ENCODE measurements at places on chromosomes 2 and 18.

- DNase-seq = no peak
These were observed 9.1 kb downstream of the TMEM127 start for GRCh38 chr2:96256611-96257113.

GRCh38 chr2:237863689-237864443 lies 4.4 kb downstream of the RAMP1 start:
- no peak for DNase-seq

DNA sequence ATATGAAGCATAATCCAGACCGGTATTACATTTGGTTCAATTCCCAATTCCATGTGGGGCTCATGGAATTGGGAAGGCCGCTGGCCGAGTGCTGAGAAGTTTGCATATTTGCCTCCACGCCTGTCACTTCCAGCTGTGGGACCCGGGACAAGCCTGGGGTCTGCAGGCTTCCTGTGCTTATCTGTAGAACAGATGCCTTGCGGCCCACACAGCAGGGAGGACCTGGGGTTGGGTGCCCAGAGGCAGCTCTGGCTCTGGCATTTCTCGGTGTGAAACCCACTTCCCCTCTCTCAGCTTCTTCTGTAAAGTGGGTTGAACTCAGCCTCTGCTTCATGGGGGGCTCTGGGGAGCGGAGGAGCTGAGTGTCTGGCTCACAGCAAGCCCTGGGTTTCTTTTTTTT lies 97.9 kb downstream of the SH3BP4 start:
- DNase-seq = no peak

GRCh38 chr18:33560686-33561370 lies 17.2 kb upstream of the ASXL3 start:
- DNase-seq = peak; percentile 26

- no peak for DNase-seq
These were observed 402.0 kb downstream of the RND3 start for GRCh38 chr2:150085478-150085877.

- no peak for DNase-seq
These were observed 77.5 kb upstream of the FZD5 start for GRCh38 chr2:207847098-207847806.

- no peak for DNase-seq
These were observed 42.1 kb downstream of the PXDN start for GRCh38 chr2:1702186-1702565.

- DNase-seq = no peak
These were observed 420.4 kb upstream of the TMEFF2 start for GRCh38 chr2:192615105-192615504.

DNA sequence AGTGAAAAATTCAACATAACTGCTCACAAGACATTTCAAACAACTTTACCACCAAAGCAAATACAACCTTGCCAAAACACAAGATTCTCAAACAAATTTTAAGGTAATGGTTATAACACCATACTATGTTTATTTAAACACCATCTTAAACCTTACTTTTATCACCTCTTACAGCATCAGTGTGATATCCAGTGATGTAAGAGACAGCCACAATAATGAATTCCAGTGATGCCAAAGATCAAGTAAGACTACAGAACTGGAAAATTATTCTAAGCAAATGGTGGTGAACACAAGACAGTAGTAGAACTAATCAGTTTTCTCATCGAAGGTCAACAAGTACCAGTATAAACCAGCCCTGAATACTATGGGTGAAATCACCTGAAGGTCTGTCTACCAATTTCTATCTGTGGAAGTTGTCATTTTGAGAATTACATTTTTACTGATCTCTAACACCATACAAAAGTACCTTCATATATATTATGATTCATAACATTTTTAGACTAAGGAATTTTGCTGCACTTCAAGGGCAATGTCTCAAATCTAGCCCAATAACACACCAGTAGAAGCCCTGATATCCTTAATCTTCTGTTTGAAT lies 146.2 kb downstream of the RBMS1 start:
- no peak for DNase-seq

DNA sequence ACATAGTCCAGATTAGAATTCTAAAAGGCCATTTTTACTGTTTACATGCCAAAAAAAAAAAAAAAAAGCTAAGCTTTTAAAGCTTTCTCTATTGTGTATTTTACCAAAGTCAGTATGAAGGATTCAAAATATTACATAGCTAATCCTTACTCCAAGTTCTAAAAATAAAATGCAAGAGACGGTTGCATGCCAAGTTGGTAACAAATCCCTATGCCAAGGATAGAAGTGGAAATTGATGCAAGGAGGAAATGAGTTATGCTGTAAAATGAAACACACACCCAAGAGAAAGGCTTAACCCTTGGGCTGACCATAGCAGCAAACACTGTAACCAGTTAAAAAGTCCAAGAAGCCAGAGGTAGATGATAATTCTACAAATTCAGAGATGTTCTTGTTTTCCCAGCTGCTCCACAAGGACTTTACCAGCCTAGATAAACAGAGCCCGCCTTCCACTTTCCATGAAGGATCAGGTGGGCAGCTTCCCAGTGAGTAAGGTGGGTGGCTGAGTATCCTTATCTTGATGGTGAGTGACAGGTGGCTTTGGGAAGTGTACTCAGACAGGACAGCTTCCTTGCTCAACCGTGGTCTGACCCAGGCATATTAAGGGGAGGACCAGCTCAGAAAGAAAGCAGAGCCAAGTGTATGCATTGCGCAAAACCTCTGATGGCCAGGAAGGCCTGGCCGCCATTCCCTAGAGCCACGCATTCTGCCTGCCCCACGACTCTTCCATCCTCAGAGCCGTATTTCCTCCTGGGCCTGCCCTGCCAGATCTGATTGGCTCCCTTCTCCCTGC lies 34.4 kb downstream of the ATP8B1 start:
- DNase-seq = no peak

DNA sequence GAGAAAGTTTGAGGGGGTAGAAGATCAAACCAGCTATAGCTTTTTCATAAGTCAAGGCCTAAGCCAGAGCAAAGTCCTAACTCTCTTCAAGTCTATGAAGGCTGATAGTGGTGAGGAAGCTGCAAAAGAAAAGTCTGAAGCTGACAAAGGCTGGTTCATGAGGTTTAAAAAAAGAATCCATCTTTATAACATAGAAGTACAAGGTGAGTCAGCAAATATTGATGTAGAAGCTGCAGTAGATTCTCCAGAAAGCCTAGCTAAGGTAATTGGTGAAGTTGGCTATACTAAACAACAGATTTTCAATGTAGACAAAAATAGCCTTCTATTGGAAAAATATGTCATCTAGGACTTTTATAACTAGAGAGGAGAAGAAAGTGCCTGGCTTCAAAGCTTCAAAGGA lies 141.4 kb upstream of the ZNF521 start:
- no peak for DNase-seq

- no peak for DNase-seq
These were observed 26.1 kb downstream of the CDC42EP3 start for GRCh38 chr2:37645362-37645761.

- DNase-seq = no peak
These were observed 223.1 kb downstream of the CALCRL start for GRCh38 chr2:187224989-187225388.

DNA sequence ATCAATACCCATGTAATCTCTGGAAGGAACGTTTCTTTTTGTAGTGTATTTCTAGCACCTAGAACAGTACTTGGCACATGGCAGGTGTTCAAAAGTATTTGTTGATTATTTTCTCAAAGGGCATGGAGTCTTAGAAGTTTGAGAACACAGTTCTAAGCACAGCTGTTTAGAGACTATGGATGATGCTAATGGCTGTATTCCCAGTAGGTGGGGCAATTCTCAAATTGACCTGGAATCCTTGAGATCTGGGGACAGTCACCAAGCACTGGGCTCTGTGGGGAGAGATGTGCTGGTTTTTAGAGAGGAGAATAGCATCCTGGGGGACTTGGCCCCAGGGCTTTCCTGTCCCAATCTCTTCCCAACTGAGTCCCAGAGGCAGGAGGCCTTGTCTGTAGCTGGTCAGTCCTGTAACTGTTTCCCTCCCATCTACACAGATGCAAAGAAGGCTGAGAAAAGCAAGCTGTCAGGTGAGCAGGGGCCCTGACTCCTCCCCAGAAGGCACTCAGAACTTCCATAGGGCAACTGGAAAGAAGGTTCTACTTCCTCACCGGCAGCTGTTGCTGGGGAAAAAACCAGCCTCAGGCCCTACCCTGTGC lies 17.5 kb upstream of the IL36G start:
- DNase-seq = no peak

DNA sequence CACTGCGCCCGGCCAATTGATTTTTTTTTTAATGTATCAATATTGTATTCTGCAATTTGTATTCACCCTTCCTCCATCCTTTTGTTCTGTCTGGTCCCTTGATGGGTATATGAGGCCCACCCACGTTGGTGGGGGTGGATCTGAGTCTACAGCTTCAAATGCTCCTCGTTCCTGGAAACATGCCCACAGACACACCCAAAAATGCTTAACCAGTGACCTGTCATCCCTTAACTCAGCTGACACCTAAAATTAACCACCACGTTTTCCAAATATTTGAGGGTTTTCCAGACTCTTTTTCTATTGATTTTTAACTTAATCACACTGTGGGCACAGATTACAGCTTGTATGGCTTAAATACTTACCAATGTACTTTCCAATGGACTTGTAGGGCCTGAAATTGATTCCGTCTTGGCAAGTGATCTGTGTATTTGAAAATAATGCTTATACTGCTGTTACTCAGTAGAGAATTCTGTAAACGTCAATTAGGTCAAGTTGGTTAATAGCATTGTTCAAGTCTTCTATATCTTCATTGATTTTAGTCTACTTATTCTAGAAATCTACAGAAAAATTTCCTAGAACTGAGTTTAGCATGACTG lies 34.4 kb upstream of the CYP27C1 start:
- no peak for DNase-seq

Measured in COR-L47 (cell line).